ENCODE measurements at places on chromosomes 6 and 20. TPM values are rescaled to one million over a fixed set of nuclear protein-coding genes. Genes with fewer than 3 reads are reported as not detected.

- H3K4me1 ChIP-seq, result peaks cover 3% of the 10 kb centered on the region
- no peak overlapping the region for H3K4me3 ChIP-seq
- no peaks in the 10 kb centered on the region for H3K27me3 ChIP-seq
- no peaks in the 10 kb centered on the region for H3K36me3 ChIP-seq
- H3K27ac ChIP-seq, result no peak overlapping the region
- no peak for DNase-seq
These were observed 28.1 kb upstream of the ASXL1 start for GRCh38 chr20:32329817-32330554.

DNA sequence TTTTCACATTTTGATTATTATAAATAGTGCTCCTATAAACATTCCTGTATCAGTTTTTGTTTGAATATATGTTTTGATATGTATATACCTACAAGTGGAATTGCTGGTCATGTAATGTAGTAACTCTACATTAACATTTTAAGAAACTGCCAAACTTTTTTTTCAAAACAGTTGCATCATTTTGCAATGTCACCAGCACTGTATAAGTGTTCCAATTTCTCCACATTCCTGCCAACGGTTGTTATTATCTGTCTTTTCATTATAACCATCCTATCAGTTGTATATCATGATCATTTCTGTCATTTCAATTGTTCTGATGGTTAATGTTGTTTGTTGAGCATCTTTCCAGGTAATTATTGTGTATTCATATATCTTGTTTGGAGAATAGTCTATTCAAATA lies 44.8 kb upstream of the SAMD5 start:
- H3K4me3 ChIP-seq, result no peak overlapping the region
- DNase-seq, result no peak
- H3K36me3 ChIP-seq, result no peaks in the 10 kb centered on the region
- H3K27me3 ChIP-seq, result no peaks in the 10 kb centered on the region
- H3K27ac ChIP-seq, result no peak overlapping the region
- no peaks in the 10 kb centered on the region for H3K4me1 ChIP-seq

- H3K27me3 ChIP-seq, result no peaks in the 10 kb centered on the region
- no peaks in the 10 kb centered on the region for H3K4me1 ChIP-seq
- no peaks in the 10 kb centered on the region for H3K36me3 ChIP-seq
- no peak overlapping the region for H3K27ac ChIP-seq
- no peak for DNase-seq
- no peak overlapping the region for H3K4me3 ChIP-seq
These were observed 14.1 kb downstream of the BPIFB4 start for GRCh38 chr20:33093582-33093981.

Gene PPIL6
- not detected for total RNA-seq

Gene B3GALT4
- total RNA-seq, result 31.5 TPM

Data from Peyer's patch (tissue), 4 donors.